ENCODE measurements at places on chromosomes 7 and 10.
A peak's percentile ranks its signal among the peaks of the same experiment; 100 is the strongest.

- no peak for DNase-seq
Measured at GRCh38 chr10:104301907-104302690, 33.1 kb downstream of the GSTO2 start.

GRCh38 chr7:12921751-12922345 lies 234.4 kb downstream of the ARL4A start:
- DNase-seq, result no peak

- peak; percentile 32 for DNase-seq
Measured at GRCh38 chr7:94698275-94698674, 42.3 kb upstream of the SGCE start.

- no peak for DNase-seq
Measured at GRCh38 chr7:87473986-87474385, 1.5 kb downstream of the ABCB4 start.

- no peak for DNase-seq
Measured at GRCh38 chr10:25631471-25631870, 302.6 kb upstream of the MYO3A start.
